ENCODE measurements at places on chromosomes 11 and 22.

DNA sequence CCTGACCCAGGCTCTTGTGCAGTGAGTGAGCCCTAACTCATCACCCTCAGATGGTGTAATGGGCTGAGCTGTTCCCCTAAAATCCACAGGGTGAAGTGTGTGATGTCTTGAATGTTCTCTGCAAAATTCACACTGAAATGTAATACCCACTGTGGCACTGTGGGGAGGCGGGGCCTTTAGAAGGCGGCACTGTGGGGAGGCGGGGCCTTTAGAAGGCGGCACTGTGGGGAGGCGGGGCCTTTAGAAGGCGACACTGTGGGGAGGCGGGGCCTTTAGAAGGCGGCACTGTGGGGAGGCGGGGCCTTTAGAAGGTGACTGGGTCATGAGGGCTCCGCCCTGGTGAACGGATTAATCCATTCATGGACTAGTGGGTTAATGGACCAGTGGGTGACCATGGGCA lies 33.0 kb downstream of the CHID1 start:
- no peak for DNase-seq

- DNase-seq: no peak
Measured at GRCh38 chr11:115659061-115659963, 155.1 kb upstream of the CADM1 start.

DNA sequence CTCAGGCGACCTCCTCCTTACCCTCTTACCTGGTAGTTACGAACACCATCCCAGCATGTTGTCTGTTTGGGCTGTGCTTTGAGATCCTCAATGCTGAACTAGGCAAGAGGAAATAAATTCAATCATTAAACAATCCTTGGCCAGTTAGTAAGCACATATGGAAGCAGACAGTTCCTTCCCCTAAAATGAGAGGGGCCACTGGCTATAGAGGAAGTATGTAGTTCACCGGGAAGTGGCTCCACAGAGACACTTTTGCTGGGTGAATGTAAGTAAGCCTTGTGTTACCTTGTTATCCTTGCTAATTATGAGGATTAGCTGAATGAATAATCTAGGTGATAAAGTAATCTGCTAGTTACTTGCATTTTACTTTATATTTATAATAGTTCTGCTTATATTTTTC lies 2.9 kb downstream of the THYN1 start:
- DNase-seq: no peak

DNA sequence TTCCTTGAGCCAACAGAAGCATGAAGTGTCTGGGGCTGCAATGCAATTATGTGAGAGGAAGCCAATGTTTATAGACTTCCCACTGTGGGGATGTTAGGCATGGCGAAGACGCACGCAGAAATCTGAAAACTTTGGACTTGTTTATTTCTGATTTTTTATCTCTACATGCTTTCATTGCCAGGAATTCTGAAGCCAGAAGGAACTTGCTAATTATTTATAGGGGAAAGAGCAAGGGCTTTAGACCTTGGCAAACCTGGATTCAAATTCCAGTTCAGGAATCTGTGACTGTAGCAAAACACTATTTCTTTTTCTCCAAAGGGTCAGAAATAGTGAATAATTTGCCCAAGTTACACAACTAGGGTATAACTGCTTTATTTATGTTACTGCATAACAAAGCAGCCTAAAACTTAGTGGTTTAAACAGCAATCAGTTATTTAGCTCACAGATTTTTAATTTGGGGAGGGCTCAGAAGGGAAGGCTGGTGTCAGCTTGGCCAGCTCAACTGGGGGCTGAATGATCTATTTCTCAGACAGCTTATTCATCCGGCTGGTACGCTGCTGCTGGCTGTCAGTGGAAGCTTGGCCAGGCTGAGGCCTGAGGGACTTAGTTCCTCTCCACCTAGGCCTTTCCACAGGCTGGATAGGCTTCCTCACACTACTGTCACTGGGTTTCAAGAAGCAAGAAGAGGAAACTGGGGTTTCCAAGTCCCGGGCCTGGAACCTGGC lies 1.9 kb upstream of the OR6Q1 start:
- no peak for DNase-seq

- no peak for DNase-seq
Measured at GRCh38 chr11:119389611-119390254, 8.2 kb upstream of the USP2 start.

GRCh38 chr11:10050561-10050960 lies 243.5 kb downstream of the SBF2 start:
- DNase-seq: no peak

- no peak for DNase-seq
Measured at GRCh38 chr11:75869661-75870455, 54.8 kb downstream of the UVRAG start.

DNA sequence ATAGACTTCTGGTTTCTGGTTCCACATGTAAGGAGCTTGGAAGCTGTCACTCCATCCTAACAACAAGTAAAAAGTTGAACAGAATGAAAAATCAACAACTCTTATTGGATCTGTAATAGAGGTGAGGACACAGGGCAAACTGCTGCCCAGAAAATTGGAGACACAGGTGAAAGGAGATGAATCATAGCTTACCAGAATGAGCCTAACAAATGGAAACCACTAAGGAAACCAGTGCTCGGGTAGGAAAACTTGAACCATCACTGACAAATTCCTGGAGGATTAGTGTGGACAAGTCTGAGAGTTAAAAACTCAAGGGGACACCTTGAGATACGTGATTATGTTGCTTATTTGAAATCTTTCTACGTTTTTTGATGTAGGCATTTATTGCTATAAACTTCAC lies 52.1 kb downstream of the GDPD4 start:
- no peak for DNase-seq

GRCh38 chr11:13009921-13010748 lies 1.0 kb downstream of the RASSF10 start:
- DNase-seq: no peak

- DNase-seq: no peak
Measured at GRCh38 chr22:50485221-50486131, 1.2 kb upstream of the MIOX start.

- DNase-seq: no peak
Measured at GRCh38 chr22:32987081-32987631, 71.0 kb downstream of the SYN3 start.

DNA sequence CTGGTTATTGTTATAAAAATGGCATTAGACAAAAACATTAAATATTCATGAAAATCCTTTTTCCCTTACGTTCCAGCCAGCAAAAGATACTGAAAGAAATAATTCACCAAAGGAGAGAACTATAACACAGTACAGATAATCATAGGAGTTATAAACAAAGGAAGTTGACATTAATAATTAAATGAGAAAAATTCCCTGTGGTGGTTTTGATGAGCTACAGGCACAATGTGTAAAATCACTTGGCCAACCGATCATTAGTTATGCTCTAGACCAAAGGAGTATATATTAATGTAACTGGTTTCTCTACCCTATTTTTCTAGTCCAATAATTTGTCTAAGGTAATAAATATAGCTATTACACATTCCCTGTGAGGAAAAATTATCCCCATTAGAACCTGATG lies 534.7 kb downstream of the CNTN5 start:
- no peak for DNase-seq

DNA sequence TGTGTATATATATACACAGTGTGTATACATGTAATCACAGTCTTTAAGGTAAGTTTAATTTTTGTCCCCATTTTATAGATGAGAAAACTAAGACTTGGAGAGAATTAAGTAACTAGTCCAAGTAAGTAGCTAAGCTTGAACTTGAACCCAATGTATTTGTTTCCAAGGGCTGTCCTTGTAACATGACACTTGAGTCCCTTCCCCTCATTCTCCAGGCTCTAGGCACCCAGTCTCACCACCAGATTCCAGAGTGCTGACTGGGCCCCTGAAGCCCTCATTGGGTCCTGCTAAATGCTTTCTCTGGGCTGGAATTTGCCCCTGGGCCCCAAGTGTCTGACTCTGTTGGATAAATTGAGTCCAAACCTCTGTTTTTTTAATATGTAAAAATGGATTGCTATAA lies 45.5 kb downstream of the ADM start:
- DNase-seq: no peak

DNA sequence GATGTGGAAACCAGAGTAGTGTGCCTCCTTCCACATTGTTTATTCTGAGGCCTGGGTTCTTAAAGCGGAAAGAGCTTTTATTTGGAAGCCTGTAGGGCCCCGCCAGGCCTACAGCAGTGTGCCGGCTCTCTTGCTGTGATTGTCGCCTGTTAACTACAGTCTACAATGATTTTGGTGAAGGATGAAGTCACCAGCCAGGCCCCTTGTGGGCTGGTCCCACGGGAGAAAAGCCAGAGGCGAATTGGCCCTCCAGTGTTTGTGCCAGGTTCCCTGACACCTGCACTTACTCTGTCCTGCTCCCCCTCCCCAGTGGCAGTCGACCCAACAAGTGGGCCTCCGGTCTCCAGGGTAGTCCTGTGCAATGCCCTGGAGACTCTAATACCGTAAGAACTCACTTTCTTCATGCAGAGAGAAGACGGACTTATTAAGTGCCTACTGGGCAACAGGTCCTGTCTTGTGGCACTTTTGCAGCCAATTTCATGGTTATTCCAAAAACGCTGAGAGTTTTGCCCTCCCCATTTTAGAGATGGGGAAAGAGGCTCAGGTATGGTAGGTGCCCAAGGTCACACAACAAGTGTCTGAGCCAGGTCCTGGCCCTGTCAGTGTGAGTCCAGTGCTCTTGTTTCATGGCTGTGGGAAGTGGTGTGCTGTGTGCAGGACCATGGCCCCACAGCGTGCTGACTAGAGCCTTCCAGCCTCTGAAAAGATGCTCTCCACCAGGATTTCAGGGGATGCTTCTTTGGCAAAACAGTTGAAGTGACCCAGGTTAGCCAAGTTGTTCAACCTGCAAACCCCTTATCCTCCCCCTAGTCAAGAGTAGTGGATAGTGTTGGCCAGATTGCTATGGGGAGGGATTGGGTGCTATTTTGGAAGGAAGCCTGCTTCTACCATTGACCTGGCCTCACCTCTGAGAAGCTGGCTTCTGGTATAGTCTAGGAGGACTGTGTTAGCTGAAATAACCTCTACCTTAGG lies 1.4 kb downstream of the MICAL2 start:
- no peak for DNase-seq

- no peak for DNase-seq
Measured at GRCh38 chr11:64934682-64935358, 873 bp downstream of the GPHA2 start.

- no peak for DNase-seq
Measured at GRCh38 chr11:110026858-110027626, 66.2 kb upstream of the ZC3H12C start.

GRCh38 chr22:45223304-45224117 lies 17.2 kb downstream of the KIAA0930 start:
- no peak for DNase-seq

DNA sequence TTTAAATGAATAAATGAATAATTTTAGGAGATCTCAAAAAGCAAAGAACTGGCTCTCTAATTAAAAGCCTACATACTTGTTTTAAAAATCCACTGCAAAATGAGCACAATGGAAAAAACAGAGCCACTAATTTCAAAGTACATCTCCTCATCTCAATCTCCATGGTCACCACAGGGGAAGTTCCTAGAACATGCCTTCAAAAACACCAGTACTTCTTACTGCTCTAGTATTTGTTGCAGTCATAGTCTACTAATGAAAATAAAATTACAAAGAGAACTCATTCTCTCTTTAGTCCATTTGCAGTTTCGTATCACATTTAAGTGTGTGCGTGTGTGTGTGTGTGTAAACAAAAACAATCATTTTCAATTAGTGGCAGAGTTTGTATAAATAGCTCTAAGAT lies 54.0 kb downstream of the PIK3C2A start:
- DNase-seq: no peak

GRCh38 chr11:78808923-78809322 lies 234.3 kb upstream of the NARS2 start:
- no peak for DNase-seq

DNA sequence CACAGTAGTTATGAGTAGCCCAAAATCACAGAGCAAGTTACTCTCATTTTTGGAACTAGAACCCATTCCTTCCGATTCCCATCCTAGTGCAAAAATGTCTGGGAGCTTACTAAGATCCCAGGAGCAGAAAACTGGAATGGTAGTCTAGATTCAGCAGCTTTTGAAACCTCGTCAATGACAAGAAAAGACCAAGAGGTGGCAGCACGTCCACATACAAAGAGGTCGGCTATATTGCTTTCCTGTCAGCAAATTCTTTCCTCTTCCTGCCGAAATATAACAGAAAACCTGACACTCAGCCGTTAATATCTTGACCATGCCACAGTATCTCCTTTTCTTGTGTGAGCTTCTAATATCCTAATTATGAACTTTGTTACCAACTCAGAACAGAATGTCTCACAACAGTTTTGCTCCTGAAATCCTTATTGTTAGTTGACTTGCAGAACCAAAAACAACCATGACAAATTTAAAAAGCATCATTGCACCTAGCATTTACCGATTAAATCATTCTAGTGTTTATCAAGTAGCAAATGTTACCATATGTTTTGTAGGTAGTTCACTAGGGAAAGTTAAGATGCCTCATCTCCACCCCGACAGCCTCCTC lies 92.8 kb upstream of the OR9G4 start:
- DNase-seq: no peak

GRCh38 chr22:38034884-38035529 lies 22.2 kb upstream of the PICK1 start:
- no peak for DNase-seq

DNA sequence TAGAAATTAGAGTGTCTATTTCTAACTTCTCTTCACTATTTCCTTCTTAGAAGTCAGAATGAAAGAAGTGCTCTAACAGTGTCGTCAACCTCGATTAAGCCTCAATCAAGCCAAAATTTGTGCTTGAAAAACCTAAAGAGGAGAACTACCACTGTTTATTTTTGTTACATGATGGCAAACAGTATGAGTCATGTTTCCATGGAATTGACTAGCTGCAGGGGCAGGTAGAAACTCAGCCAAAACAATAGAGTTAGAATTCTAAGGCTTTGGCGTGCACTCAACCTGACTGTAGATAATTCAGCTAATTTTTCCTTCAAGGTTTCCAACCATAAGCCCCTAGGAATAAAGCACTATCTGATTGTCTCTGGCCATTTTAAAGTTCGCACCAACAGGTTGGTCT lies 415.9 kb downstream of the ETS1 start:
- no peak for DNase-seq
